ENCODE measurements at places on chromosomes 3 and 15.

- DNase-seq: no peak
Observed at GRCh38 chr3:188884299-188885043, 287.3 kb upstream of the TPRG1 start.

DNA sequence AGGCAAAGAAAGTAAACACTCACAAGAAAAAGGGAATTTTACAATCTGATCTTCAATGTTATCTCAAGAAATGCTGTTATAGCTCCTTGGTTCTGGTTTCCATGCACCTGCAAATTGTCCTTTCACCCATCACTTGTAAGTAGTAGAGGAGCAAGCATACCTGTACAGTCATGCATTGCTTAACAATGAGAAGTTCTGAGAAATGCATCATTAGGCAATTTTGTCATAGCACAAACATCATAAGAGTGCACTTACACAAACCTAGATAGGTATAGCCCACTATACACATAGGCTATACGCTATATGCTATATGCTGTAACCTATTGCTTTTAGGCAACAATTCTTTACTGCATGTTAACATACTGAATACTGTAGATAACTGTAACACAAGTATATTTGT lies 672.3 kb downstream of the FHIT start:
- DNase-seq: no peak

- DNase-seq: no peak
Observed at GRCh38 chr3:61688307-61688984, 127.1 kb downstream of the PTPRG start.

DNA sequence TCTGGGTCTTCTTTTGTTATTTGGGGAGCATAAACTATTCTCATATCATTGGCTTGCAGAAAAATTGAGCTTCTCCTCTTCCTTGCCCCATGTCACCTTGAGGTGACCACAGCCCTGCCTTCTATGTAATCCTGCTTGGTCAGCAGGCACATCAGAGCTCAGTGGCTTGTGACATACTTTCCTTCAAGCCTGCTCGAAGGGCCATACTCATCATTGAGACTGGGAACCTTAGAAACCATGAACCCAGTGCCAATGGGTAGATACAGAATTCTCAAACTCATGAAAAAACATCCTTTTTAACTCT lies 3.7 kb upstream of the CCR2 start:
- no peak for DNase-seq

GRCh38 chr15:36724905-36725304 lies 145.5 kb downstream of the CDIN1 start:
- no peak for DNase-seq

DNA sequence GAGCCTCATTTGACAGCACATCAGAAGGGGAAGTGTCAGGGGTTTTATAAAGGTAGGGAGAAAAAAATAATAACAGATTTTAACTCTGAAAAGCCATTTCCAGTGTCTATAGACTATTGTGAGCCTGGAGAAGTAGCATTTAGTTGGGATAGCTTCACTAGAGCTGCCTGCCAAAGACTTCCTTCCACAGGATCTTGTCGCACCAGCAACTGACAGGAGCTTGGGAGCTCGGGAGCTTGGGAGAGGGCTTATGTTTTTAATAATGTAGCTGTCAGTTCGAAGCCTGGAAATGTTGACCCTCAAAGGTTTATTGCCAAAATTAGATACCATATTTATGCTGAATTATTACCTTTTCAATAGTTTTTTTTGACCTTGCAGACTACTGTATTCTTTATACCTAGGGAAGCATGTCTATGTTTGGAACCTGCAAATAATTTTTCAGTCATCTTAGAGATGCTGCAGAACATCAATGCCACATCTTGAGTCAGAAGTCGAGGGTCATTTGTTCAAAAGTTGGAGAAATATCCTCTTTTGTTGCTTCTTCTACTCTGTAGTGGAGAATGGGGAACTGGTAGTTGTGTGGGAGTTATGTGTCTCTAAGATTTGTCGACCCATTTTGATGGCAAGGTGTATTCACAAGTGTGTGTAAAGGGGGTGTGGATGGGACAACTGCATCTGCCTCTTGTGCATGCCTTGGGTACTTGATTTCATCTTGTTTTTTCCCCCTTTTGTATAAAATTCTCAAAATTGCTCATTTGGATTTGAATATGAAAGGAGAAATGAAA lies 41.7 kb downstream of the ARPP21 start:
- DNase-seq: no peak

GRCh38 chr3:134028486-134029255 lies 1.1 kb downstream of the SLCO2A1 start:
- no peak for DNase-seq

DNA sequence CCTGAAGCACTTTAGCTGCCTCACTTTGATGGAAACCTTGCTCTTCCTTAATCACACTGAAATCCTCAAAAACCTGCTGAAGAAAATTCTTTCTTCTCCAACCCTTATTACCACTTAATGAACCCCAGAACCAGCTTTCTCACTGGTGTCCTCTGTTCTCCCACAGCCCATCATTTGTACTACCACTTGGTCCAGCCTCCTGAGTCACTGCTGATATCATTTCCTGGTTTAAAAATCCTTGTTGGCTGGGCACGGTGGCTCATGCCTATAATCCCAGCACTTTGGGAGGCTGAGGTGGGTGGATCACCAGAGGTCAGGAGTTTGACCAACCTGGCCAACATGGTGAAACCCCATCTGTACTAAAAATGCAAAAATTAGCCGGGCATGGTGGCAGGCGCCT lies 418.6 kb upstream of the KCNMB2 start:
- no peak for DNase-seq

DNA sequence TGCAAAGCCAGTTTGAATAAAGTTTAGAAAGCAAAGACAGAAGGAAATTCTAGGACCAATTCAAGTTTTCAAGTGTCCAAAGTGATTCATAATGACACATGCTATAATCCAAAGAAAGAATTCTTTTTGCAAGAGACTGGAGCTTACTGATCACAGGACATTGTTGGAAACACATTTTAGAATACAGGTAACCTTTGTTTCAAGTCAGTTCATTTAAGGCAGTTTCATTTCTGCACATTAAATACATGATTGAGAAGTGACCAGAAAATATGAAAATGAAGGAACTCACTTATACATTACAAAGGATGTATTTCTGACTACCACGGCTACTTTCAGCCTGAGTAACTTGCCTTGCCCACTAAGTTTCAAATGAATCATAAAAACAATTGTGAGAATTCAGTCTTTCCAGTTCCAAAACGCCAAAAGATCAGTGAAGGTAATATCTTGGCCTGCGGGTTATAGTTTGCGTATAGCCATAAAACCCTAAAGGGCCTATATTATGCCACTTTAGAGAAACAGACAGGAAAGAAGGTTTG lies 48.7 kb downstream of the PRICKLE2 start:
- DNase-seq: no peak

DNA sequence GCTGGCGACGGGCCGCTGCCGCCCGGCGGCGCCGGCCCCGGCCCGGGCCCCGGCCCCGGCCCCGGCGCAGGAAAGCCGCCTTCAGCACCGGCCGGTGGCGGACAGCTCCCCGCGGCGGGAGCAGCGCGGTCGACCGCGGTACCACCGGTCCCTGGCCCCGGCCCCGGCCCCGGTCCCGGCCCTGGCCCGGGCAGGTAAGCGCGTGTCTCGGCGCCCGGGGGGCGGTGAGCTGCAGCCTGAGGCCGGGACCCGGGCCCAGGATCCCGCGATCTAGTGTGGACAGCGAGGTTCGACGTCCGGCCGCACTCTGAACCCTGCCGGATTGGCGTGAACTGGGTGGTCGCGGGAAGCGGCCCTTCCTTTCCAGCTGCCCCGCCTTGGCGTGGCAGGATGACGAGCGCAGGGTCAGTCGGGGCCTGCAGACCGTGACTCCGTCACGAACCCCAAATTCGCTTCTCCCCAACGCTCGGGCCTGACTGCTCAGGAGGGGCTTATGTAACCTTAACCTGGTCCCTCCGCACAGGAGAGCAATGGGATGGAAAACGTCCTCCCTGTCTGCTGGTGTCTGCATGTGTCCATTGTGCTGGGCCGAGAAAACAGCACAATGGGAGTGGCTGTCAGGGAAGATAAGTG lies 472 bp downstream of the BSN start:
- DNase-seq: peak; percentile 21

GRCh38 chr15:85178308-85178707 lies 196.7 kb downstream of the PDE8A start:
- no peak for DNase-seq

- DNase-seq: no peak
Observed at GRCh38 chr3:18732474-18732873, 307.3 kb upstream of the SATB1 start.

DNA sequence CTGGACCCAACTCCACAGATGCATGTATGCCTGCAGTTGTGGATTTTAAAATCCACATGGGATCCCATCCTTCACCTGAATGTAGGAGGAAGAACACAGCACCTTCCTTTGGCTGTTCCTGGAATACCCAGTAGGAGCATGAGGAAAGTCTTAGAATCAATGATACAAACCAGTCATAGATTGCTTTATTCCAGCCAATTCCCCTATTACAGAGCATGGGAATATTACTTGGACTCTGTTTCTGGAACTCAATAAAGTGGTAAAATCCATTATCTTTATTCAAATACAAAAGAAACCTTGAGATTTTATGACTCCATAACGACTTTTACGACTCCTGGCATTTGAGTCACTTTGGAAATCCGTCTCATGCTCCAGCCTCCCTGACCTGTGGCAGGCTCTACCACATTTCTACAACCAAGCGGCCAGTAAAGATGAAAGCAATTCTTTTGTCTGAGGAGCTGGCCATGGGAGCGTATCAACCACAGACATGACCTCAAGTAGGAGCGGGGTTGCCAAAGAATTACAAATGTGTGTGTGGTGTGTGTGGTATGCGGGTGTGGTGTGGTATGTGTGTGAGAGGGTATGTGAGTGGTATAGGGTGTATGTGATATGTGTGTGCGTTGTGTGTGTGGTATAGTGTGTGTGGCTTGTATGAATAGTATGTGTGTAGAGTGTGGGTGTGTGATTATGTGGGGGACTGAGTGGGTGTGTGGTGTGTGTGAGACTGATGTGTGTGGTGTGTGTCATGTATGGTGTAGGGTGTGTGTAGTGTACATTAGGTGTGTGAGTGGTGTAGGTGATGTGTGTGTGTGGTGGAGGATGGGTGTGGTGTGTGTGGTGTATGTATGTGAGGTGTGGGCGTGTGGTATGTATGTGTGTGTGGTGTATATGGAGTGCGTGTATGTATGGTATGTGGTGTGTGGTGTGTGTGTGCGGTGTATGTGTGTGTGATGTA lies 40.0 kb downstream of the ARRDC4 start:
- no peak for DNase-seq

DNA sequence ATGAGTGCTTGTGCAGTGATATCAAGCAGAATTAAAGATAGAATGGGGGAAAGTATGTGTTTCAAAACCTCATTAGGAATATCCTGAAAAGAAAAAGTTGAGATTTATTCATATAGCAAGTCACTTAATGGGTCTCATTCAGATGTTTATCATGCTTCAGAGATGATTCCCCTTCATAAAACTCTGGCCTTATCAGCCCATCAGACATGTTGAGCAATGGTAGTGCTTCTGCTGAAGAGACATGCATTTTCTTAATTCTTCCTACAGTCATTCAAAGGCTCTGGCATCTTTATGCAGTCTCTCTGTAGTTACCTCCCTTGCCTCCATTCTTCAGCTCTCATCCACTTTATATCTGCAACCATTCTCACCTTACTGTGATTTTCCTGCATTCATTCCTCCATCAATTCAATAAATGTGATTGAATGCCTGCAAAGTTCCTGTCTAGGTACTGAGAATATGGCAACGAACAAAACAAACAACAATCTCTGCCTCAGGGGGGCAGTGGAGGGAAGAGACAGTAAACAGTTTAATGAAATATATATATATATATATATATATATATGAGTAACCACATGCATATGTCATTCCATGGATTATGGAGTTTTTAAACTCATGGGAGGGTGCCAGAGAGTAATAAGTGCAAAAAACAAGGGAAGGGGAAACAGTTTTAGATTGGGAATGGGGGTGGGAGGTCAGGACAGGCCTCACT lies 138.5 kb downstream of the NECTIN3 start:
- no peak for DNase-seq

DNA sequence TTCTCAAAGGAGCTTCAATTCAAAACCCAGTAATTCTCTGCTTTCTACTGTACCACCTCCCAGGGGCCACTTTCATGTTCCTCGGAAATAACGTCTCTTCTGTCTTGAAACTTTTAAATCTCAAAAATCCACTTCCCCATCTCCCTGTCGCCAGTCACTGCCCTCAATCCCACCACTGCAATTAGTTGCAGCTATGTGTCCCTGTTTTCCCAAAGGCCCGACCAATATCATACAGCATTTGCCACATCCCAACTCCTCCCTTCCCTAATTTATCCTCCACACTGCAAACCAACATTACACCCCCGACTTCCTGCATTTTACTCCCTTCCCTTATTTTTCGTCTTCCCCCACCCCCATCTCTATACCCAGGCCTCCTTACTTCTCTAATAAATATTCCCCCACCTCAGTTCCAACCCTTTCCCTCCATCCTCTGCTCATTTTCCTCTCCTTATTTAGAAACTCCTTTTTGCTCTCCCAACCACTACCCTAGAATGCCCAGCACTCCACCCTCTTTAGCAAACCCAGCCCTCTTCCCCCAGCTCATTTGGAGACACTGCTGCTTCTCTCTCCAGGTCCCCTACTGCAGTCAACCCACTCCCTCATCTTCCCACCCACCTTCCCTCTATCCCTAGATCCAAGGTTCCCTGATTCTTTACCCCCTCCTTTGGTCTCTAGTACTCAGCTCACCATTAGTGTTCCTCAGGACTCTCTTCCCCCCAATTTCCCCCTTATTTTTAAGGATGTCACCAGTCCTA lies 1.1 kb downstream of the NPTN start:
- DNase-seq: no peak

- DNase-seq: no peak
Observed at GRCh38 chr3:81585056-81585455, 176.4 kb downstream of the GBE1 start.

GRCh38 chr3:86969500-86970189 lies 21.3 kb downstream of the VGLL3 start:
- DNase-seq: no peak

GRCh38 chr15:51620122-51620521 lies 2.4 kb downstream of the DMXL2 start:
- no peak for DNase-seq

All from stimulated activated CD4-positive, alpha-beta T cell treated with anti-CD3 and anti-CD28 coated beads, Interleukin-15, amount 100 ng/mL, for 1 hour (primary cell).